ENCODE measurements at places on chromosomes 1 and 21.

DNA sequence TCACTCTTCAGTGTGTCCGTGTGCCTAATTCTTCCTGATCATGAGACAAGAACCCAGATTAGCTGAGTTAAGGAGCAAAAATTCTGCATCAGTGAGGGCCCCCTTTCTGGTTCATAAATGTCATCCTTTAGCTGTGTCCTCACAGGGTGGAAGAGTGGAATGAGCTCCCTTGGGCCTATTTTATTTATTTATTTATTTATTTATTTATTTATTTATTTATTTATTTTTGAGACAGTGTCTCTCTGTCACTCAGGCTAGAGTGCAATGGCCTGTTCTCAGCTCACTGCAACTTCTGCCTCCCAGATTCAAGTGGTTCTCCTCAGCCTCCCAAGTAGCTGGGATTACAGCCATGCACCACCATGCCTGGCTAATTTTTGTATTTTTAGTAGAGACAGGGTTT, 131.7 kb downstream of the PATJ start:
- no peak for DNase-seq

DNA sequence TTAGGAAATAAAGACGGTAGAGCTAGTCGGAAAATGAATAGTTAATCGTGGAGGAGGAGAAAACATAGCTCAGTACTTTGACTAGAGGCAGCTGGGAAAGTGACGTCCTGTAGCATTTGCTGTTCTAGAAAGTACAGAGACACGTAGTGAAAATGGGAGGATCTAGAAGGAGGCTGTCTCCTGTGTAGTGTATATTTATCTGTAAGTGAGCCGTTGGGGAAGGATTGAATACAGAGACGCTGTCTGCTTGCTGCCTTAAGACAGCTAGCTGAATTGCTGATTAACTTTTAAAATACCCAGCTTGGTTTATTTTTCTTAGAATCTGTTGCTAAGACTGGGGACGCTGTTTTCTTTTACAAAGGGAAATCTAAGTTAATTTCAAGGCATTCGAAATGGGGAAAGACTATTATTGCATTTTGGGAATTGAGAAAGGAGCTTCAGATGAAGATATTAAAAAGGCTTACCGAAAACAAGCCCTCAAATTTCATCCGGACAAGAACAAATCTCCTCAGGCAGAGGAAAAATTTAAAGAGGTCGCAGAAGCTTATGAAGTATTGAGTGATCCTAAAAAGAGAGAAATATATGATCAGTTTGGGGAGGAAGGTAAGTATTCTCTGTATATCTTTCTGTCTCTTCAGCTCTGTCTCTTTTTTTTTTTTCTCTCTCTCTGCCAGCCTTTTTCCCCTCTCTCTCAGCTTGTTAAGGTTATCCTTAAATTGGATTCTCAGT, at the start of gene DNAJB4:
DNAJB4 (plus strand) TSS at position 221 of the 729 bp plus-strand sequence; CDS start at position 393, 172 bp downstream.
- peak; percentile 94 for DNase-seq

DNA sequence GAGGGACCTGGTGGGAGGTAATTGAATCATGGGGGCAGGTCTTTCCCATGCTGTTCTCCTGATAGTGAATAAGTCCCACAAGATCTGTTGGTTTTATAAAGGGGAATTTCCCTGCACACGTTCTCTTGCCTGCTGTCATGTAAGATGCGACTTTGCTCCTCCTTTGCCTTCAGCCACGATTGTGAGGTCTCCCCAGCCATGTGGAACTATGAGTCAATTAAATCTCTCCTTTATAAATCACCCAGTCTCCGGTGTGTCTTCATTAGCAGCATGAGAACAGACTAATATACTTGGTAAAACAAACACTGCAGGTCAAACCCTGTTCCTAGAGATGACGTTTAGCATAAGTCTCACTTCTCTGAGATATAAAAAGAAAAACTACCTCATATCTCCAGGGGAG, 148.3 kb downstream of the MATN1 start:
- DNase-seq: no peak

DNA sequence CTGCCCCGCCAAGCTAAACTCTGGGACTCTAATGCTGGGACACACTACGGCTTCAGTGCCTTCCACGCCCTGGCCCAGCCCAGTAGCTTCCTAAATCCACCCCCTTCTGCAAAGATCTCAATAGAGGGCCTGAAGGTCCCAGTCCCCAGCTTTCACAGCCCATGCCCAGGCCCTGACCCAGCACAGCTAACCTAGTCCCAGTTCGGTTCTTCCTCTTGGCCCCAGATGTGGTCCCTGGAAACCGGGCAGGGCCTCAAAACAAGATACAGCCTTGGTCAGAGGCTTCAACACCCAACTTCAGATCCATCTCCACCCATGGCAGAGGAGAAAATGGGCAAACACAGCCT, 646 bp upstream of the PDZK1IP1 start:
- no peak for DNase-seq

- DNase-seq: no peak
Observed at GRCh38 chr1:160860840-160861505, 1.7 kb downstream of the CD244 start.

DNA sequence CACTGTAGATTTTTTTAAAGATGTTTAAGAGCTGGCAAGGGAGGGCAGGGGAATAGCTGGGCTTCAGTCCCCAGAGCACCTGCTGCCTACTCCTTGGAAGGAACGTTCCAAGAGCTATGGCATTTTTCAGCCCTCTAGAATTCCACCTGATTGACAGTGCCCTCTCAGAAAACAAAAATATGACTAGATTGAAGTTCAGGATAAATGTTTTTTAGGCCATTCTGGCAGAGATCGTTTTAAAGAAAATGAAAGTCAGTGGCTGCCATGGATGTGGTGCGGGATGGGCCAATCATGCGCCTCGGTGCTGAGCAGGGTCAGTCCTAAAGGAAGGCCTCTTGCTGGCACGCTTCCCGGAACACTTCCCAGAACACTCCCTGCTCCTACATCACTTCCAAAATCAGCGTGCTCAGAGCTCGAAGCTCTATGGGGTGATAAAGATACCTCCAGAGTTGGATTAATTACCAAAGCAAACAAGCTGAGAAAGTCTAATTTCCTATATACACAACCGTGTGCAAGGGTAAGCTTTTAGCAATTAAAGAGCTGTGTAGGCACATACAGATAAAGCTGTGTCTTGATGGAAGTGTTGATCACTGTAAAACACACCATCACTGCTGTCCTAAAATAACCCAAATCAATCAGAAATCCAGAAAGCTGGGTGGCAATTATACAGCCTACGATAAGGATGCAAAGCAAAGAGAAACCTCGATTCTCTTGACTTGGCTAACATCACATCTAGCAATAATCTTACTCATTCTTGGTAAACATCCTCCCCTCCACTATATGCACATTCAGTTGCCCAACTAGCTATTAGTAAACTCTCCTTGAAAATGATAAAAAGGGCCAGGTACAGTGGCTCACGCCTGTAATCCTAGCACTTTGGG, 34.6 kb downstream of the TGFBR3 start:
- DNase-seq: no peak

- DNase-seq: no peak
Observed at GRCh38 chr1:157279138-157279801, 141.1 kb upstream of the ETV3 start.

- no peak for DNase-seq
Observed at GRCh38 chr1:87278825-87279535, 49.7 kb upstream of the LMO4 start.

GRCh38 chr1:16175610-16176553, 20.0 kb upstream of the EPHA2 start:
- DNase-seq: no peak

DNA sequence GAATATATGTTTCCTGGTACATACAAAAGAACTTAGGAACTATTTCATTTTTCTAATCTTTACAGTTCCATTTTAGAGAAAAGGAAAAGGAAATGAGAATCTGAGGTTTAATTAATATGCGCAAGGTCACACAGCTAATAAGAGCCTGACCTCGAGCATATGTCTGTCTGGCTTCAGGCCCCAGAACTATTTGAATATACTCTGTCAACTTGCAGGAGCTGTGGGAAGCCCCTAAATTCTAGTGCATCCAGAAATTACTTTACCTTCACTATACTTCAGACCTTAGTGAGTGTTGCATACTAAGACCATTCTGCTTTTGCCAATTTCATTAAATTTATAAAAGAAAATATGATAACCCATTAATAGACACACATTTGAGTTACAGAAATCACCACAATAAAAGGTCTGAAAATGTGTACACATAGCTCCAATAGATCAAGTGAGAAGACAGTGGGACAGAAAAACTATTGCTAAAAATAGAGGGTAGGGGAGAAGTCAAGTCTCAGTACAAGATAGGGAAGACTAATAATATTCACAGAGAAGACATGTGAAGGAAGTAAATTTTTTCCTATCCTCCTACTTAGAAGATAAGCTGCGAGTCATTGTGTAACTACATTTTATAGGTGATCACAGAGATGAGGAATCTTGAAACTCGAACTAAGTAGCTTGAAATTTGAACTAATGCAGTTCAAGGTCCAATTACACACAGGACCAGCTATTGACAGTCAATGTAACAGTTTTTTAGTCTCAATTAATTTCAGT, 3.8 kb downstream of the RGS13 start:
- DNase-seq: peak; percentile 82

- no peak for DNase-seq
Observed at GRCh38 chr1:205376739-205377138, 20.0 kb upstream of the KLHDC8A start.

DNA sequence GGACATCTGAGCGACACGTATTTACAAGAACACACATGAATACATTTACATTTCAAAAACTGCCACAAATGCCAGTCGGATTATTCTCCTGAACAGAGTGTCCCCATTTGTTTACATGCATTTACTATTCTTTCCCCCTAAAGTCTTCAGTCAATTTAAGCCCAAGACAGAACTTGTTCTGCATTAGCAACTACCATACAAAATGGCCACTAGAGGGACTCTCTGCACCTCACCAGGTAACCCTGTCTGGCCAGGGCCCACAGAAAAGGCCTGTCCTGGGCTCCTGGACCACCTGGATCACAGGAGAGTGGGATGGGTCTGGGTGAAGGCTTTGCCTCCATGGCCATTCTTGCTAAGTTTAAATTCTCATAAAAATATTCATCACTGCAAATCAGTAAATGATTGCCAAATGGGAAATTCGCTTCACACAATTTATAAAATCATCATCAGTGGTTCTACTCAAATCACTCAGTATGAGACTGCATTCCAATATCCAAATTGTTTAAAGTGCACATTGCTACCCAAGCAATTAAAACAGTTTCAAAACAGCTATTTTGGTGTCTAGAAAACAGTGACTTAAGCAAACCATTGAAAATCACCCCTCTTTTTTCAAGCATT, 12.5 kb upstream of the GUCA2A start:
- peak; percentile 38 for DNase-seq

- no peak for DNase-seq
Observed at GRCh38 chr21:20698585-20698984, 299.6 kb upstream of the NCAM2 start.

DNA sequence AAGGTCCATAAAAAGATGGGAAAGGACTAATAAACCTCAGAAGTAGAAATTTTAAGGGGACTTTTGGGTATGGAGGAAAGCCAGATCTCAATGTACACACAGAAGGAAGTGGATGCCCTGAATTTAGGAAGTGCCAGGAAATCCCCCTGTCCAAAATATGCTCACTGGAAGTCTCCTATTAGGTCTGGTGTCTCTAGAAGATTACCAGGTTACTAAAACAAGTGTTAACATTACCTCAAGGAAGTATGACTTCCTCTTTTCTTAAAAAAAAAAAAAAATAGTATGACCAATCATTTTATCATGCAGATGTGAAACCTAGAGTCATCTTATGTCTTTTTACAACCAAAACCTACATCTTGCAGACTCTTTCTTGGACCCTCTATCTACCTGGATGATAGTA, 30.7 kb downstream of the CD58 start:
- no peak for DNase-seq

DNA sequence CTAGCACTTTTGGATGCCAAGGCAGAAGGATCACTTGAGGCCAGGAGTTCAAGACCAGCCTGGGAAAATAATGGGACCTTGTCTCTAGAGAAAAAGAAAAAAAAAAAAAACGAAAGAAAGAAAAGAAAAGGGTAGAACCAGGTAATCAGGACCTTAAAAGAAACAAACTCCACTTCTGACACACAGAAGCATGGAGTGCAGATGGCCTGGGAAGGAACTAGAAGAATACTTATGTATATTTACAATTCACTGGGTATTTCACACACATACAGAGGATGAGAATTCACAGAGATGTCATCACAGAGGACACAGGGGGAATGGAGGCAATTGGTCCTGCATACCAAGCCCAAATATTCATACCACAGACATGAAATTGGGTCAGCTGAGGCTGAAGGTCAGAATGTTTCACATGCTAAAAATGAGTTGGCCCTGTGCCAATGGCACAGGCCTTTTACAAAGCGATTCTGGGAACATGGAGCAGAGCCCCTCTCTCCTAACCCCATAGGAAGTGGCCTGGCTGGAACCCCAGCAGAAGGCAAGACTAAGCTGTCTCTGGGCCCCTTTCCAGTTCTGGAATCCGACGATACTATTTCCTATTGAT, 4.4 kb downstream of the B4GALT3 start:
- DNase-seq: no peak

DNA sequence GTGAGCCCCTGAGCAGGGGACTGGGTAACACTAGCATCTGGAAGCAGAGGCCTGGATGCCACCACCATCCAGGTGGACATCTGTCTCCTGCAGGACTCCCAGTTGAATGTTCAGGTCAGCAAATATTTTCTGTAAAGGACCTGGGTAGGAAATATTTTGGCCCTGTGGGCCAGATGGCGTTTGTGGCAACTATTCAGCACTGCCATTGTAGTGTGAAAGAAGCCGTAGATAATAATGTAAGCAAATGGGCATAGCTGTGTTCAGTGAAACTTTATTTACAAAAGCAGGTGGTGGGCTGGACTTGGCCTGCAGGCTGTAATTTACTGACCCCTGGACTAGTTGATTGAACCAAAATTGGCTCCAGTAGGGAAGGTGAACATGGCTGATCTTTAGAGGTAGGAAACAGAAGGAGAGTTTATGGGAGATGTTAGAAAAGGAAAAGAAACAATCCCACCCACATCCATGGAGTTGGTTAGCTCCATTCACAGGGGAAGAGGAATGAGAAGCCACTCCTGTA, 20.0 kb upstream of the CD101 start:
- DNase-seq: no peak

DNA sequence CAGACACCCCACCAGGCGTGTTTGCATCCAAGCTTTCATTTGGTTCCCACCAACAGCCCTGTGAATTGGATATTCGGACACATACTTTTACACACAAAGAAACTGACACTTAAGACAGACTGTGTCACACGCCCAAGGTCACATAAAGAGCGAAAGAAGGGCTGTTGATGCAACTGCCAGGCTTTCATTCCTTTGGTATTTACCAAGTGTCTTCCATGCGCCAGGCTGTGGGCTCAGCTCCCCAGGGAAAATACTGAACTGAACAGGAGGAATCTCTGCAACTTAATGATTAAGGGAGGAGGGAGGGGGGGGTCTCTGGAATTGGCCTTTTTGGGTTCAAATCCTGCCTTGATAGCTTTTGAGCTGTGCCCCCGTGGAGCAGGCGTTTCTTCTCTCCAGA, 122.8 kb downstream of the ACTL8 start:
- DNase-seq: no peak
